Body of pancreas (tissue), 4 donors: ENCODE measurements at places on chromosomes 12 and 14. TPM values are rescaled to one million over a fixed set of nuclear protein-coding genes. Genes with fewer than 3 reads are reported as not detected.

The LRRC10 gene
- not detected for total RNA-seq

GRCh38 chr14:90545966-90546751 is 149.3 kb downstream of the CALM1 start:
- no peak for DNase-seq

GRCh38 chr14:51684760-51685159 is 33.0 kb downstream of the FRMD6 start:
- no peak for DNase-seq

DNA sequence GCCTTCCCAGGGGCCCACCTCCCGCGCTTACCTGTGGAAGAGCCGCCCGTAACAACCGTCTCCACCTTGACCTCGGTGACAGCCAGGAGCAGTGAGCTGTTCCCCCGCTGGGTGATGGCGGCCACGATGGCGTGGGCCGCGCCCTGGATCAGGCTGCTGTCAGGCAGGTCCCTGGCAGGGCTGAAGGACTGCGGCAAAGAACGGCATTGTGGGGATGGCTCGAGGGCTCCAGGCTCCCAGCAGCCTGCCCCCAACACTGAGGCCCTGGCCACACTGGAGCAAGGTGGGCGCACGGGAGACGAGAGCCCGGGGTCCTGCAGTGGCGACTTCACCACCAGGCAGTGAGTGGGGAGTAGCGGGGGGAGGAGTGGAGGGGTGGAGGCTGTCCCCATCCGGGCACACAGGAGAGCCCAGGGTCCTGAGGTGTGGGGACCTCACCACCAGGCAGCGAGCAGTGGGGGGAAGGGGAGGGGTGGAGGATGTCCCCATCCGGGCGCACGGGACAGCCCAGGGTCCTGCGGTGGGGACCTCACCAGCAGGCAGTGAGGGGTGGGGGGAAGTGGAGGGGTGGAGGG is 25.0 kb downstream of the JAG2 start:
- DNase-seq: no peak
